Stimulated activated CD8-positive, alpha-beta memory T cell treated with anti-CD3 and anti-CD28 coated beads, Interleukin-15, amount 100 ng/mL, for 24 hours (primary cell): ENCODE measurements at places on chromosomes 12 and 14.

- DNase-seq: no peak
Observed at GRCh38 chr12:46445551-46446235, 73.1 kb upstream of the SLC38A2 start.

GRCh38 chr14:38004610-38004879 is 203.2 kb upstream of the SSTR1 start:
- no peak for DNase-seq

- DNase-seq: no peak
Observed at GRCh38 chr12:126067626-126068329, 1002.5 kb downstream of the AACS start.

- no peak for DNase-seq
Observed at GRCh38 chr12:48122065-48122834, 3.1 kb downstream of the PFKM start.

GRCh38 chr14:52046376-52046917 is 22.4 kb downstream of the NID2 start:
- no peak for DNase-seq

- no peak for DNase-seq
Observed at GRCh38 chr14:102532204-102532658, 22.7 kb upstream of the ANKRD9 start.

DNA sequence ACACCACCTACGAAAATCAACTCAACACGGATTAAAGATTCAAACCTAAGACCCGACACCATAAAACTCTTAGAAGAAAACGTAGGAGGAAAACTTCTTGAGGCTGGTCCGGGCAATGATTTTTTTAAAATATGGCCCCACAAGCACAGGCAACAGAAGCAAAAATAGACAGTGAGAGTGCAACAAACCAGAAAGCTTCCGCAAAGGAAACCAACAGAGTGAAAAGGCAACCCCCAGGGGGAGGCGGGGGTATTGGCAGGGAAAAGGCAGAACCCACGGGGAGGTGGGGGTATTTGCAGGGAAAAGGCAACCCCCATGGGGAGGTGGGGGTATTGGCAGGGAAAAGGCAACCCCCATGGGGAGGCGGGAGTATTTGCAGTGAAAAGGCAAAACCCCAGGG is 20.5 kb upstream of the FBRSL1 start:
- no peak for DNase-seq

- DNase-seq: no peak
Observed at GRCh38 chr12:70982991-70983390, 62.5 kb upstream of the PTPRR start.

DNA sequence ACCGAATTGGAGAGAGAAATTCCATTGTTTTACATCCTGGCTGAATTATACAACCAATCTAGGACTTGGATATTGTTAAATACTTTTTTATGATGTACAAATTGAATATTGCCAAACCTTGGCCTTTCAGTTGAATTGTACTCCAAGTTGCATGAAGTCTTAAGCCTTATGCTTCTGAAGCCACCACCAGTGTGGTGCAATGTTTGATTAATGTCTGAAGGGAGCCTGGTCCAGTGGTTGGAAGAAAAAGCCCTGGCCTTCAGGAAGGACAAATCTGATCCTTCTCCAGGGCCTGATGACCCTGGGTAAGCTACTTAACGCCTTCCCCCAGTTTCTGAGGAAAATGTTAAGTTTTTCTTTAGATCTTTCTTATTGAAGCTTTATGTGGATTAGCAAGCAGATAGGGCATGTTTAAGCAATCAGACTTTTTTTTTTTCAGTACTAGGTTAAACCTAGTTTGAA is 72.0 kb downstream of the PAPOLA start:
- no peak for DNase-seq

DNA sequence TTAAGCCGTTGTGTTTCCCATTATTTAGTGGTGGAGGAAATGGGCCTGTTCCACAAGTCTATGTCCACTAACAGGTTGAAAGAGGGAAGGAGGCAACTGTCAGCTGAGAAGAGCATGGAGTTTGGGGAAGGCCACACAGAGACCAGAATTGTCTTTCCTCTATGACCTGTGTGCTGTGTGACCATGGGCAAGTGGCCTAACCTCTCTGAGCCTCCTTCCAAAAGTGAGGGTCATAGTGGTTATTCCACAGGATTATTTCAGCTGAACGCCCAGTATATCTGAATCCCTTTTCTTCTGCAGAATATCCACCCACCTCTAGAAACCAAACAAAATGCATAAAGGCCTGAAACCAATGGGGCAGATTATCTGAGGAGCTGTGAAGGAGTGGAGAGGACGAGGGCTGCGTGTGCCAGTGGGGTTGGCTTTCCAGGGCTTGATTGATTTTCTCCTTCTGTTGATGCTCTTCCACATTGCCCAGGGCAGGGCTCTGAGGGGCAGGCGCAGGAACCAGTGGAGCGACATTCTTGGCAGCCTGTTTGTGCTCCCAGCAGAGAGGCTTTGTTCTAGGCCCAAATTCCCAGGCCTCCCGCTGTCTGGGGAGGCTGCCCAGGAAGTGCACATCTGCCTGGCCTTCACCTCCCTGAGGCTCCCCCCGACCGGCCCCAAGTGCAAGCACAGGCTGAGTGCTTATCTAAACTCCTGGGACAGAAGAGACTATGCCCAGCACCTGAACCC is 452.7 kb downstream of the BCL11B start:
- no peak for DNase-seq

- DNase-seq: no peak
Observed at GRCh38 chr14:65833267-65833880, 420.8 kb downstream of the FUT8 start.

DNA sequence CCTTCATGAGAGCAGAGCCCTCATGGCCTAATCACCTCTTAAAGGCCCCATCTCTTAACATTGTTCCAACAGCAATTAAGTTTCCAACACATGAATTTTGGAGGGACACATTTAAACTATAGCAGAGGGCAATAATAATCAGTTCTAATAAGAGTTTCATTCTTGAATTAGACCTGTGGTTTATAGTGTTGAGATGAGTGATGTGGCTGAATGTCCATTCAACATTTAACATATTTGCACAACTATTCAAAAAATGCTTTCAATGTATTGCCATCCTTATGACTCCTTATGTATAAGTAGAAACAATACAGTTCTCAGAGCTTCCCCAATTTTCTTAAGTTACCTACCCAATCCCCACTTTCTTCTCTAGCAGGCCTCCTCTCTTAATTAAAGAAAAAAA is 21.5 kb downstream of the KLHL28 start:
- DNase-seq: no peak

DNA sequence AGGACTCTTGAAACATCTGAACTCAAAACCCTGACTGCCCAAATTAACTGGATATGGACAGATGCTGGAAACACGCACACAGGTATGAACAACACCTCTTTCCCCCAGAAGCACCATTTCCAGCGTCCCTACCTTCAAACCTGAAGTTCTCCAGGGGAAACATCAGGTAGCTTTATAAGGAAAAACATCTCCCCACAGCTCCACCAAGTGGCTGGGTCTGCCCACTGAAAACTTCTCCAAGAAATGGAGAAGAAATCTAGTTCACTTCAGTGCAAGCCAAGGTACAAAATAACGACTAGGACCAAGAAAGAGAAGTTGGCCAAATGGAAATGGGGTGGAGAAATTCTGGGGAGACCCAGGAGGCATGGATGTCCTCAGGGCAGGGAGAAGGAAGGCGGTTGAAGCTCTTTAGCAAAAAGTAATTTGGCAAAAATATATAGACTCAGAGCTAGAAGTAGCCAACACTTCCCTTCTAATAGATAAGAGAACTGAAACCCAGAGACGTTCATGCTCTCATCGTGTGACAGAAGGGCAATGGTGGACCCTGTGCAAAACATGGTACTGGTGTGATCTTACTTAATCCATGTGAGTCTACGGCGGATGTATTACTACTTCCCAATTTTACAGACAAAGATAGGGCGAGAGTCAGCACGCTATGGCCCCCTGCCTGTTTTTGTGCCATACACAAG is 10.5 kb upstream of the NUAK1 start:
- DNase-seq: no peak

DNA sequence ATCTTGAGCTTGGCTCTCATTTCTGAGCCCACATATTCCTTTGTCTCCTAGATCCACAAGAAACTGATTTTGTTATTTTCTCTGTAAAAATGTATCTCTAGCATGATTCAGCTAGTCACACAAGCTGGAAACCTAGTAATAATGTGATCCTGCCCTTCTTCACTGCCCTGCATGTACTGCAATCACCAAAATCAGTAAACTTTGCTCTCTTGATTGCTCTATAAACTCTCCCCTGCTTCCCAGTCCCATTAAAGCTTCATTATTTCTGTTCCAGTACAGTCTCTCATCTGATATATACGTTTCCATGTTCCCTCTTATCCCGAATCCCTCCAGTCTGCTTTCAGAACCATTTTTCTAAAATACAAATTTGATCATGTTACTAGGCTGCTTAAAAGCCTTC is 166.5 kb downstream of the MSRB3 start:
- no peak for DNase-seq

- DNase-seq: no peak
Observed at GRCh38 chr12:53867216-53868012, 71.2 kb upstream of the HOXC13 start.

DNA sequence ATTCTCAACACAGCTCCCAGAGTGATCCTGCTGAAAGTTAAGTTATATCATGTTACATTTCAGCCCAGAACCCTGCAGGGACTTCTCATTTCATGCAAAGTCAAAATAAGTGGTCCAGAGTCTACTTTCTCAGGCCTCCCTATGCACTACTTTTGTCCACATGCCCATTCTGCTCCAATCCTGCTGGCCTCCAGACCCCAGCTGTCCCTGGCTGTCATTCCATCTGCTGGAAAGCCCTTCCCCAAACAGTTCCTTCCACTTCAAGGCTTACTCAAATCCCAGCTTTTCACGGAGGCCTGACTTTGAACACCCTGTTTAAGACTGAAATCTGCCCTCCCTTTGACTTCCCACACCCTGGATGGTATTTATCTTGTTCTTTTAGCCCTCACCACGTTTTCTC is 109.8 kb upstream of the DNM1L start:
- no peak for DNase-seq

DNA sequence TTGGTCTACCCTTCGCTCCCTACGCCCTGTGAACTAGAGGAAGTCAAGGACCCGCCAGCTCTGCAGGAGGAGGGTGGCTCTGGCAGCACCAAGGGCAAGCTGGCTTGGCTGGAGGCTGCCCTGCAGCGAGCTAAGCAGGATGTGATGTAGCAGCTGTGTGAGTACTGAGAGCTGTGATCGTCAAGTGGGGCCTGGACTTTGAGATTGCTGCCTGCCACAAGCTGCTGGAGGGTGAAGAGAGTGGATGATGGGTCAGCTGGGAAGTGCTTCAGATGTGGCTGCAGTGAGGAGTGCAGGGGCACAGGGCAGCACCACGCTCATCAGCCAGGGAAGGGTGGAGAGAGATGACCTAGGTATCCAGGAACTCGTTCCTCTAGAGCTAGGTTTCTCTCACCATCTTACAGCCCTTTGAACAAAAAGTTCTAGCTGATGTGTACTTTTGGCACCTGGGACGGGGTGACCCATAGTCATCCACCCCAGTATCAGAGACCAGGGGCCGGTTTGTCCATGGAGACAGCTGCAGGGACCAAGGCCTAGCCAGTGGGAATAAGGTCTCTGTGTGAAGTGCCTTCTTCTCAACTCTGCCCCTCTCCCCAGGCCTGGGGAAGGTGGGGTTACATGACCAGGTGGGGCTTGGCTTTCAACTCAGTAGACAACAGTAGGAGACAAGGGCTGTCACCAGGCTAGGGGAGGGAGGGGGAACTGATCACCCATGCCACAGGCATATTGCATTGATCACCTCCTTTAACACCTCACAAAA is 3.2 kb downstream of the KRT86 start:
- DNase-seq: no peak

DNA sequence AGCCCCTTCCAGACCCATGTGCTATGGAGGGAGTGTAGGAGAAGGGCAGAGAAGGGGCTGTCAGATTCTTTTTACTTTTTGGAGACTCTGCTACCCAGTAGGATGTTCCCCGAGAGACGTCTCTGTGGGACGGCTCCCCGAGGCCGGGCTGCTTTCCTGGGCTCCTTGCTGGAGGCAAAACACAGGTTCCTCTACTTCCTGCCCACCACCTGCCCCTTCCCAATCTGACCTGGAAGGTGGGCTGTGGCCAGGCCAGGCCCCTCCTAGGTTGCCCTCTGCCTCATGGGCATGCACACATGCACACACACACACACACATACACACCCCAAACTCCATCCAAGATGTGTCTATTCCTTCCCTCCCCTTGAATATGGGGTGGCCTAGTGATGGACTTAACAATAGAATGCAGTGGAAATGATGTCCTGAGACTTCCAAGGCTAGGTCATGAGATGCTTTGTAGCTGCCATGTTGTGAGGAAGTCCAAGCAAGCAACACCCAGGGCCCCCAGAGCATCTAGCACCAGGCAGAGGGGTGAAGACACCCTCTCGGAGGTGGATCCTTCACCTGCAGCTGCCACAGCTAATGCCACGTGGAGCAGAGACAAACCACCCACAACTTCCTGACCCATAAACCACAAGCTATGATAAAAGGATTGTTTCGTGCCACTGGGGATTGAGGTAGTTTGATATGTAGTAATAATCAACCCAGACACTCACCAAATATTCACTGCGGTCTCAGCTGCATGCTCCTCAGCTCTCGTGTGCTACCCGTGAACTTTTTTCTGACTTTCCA is 1.6 kb upstream of the ASB2 start:
- DNase-seq: no peak

DNA sequence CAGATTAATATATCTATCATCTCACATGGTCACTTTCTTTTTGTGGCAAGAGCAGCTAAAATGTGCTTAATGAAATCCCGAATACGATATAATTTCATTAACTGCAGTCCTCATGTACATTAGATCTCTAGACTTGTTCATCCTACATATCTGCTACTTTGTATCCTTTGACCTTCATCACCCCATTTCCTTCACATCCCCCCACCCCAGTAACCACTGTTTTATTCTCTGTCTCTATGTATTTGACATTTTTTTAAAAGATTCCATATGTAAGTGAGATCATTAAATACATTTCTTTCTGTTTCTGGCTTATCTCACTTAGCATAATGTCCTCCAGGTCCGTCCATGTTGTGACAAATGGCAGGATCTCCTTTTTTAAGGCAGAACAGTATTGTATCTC is 23.0 kb upstream of the ST8SIA1 start:
- no peak for DNase-seq

DNA sequence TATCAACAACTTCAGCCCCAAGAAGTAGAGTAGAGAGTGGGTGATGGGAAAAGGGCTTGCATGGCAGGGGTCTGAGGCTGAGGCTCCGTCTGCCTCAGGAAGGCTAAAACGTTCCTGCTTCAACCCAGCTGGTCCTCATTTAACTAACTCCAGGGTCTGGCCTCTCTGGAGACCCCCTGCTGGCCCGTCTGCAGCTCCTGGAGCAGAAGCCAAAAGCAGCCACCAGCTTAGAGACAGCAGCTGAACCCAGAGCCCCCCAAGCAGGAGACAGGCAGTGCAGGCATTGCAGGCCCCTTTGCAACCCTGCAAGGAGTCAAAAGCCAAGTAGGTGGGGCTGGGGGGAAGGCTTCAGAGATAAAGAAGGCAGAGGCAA is 25.1 kb upstream of the LTBP2 start:
- DNase-seq: no peak
